WERI-Rb-1 (cell line): ENCODE measurements at places on chromosomes 5 and 9.

- no peak for DNase-seq
Measured at GRCh38 chr9:35404865-35405264, 85.0 kb upstream of the RUSC2 start.

DNA sequence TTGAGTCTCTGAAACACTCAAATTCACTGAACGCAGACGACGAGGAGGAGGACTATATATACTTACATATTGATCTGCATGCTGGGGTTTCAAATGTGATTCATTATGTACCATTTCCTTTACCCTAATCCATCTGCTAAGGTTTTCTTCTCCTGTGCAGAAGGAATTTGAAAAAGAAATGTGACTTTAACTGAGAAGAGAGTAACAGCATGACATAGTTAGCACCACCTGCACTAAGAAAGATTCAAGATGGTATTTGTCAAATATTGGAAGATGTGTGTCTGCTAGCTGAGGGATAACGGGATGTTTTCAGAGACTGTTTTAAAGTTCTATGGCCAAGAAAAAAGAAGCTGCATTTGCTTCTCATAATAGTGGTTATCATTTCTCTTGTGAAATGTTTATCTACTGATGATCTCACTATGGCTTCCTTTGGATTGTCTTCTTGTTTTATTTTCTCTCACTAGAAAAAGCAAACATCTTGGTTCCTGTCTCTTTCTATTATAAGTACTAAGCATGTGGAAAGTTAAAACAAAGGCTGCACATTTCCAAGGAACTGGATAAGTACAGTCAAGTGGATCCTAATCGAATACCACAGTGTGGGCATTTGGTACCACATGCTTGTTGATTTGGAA is 89.8 kb upstream of the TLE4 start:
- DNase-seq = no peak

DNA sequence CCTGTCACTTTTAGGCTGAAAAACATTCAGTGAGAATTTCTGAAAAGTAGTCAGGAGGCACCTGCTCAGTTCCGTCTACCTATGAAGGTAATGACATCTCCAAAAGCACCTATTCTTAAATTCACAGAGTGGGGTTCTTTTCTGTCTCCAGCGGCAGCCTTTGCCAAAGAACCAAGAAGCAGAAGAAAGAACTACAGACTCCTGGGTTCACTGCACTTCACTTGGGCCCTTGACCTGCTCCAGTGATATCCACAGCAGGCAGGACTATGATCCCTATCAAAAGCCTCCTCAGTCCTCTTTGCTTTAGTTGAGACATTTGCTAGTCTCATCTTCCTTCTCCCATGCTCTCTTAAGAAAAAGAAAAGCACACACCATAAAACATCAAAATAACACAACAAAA is 19.7 kb upstream of the PLPP6 start:
- DNase-seq = no peak

DNA sequence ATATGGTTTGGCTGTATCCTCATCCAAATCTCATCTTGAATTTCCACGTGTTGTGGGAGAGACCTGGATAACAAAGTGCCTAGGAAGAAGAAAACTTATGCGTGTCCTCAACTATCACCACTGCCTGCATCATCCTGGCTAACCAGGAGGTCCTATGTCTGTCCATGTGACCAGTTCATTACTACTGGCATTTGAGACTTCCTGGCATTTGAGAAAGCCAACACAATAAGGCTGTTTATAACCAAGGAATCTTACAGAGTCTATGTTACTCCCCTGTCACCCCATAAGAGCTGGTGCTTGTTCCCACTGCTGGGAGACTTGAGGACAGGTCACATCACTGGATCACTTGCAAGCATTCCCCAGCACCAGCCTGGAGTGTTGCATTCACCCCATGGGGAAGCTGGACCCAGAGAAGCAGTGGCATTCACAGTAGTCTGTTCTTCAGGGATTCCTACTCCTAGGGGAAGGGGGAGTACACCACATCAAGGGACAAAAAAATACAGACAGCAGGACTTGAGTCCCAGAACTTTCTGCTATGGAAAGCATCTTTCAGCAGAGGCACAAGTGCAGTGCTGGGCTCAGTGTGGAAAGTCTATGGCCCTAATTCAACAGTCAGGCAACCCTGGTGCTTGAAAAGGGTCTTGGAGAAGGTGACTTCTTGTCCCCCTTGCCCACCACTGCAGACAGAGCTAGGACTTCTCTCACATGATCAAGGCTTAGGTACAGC is 717.1 kb downstream of the SEMA5A start:
- DNase-seq = no peak

DNA sequence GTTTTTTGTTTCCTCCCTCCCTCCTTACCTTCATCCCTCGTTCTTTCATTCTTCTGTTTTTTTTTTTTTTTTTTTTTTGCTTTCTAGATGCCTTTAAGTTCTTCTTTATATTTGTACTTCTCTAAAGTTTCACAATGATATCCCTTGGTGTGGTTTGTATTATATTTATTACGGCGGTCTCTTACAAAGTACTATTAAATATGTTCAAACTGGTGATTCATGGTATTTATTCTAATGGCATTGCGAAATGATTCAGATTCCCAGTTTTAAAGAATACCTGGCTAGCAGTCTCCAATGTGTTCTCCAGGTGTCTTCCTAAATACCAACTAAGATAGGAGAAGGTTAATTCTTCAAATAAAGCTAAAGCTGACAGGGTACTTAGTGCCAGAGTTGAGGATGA is 690.1 kb upstream of the COX7C start:
- no peak for DNase-seq

- no peak for DNase-seq
Measured at GRCh38 chr9:10204276-10204675, 408.5 kb downstream of the PTPRD start.

GRCh38 chr9:93096131-93096802 is at the start of gene CARD19:
CARD19 (plus strand) TSS chr9:93096217; CDS start chr9:93096346, 129 bp downstream.
- DNase-seq = peak; percentile 43

- no peak for DNase-seq
Measured at GRCh38 chr5:91977579-91977978, 594.5 kb upstream of the ARRDC3 start.
